ENCODE measurements at places on chromosomes 7 and 10.

- DNase-seq: no peak
Measured at GRCh38 chr7:105003872-105004510, 10.0 kb upstream of the KMT2E start.

DNA sequence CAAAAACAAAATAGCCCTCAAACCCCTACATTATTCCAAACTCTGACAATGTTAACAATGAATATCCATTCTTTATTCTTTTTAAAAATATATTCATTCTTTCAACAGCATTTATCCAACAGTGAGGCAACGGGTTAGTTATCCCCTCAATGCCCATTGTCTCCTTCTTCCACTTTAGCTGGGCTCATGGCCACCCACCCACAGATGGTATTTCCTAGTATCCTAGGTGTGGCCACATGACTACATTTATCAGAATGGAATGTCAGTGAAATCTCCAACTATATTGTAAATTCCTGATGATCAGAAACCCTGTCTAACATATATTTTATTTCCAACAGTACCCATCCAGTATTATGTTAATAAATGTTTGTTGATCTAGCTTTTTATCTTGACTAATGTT is 13.6 kb downstream of the HOXA1 start:
- DNase-seq: no peak

- DNase-seq: no peak
Measured at GRCh38 chr7:17298840-17299482, 509 bp downstream of the AHR start.

GRCh38 chr10:128534686-128535085 is 408.5 kb upstream of the MKI67 start:
- no peak for DNase-seq

DNA sequence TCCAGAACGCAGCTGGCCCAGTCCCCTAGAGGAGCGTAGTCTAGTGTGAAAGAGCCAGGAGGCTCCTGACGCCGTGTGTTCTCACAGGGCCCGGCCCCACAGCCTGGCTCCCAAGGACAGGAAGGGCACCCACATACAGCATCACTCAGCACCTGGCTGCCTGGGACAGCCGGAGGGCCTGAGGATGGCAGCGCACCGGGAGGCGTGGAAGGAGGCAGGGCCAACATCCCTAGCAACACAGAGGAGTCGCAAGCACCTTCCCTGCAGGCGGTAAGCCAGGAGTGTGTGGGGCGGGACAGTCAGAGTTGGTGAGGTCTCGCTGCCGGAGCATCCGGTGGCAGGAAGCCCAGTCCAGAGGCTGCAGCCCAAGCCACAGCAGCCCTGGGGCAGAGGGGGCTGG is 125.8 kb downstream of the MAD1L1 start:
- no peak for DNase-seq

GRCh38 chr7:154869436-154869835 is 133.5 kb downstream of the PAXIP1 start:
- no peak for DNase-seq

- no peak for DNase-seq
Measured at GRCh38 chr7:30366606-30367005, 82.2 kb downstream of the ZNRF2 start.

DNA sequence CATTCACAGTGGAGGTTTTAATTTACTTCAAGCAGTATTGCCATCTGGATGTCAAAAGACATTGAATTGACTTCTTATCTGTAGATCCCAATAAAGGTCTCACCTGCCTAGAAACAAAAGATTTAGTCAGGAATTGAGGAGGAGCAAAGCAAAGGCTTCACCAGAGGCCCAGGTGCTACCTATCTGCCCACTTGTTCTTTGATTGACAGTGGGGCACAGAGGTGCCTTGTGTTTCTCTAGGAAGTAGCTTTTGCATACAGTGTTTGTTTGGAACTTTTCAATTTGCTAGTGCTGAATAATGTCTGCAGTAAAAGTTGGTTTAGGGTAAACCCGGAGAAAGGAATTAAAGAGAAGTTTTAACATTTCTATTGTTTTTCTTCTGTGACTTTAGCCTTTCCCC is 40.4 kb downstream of the AUTS2 start:
- DNase-seq: no peak

DNA sequence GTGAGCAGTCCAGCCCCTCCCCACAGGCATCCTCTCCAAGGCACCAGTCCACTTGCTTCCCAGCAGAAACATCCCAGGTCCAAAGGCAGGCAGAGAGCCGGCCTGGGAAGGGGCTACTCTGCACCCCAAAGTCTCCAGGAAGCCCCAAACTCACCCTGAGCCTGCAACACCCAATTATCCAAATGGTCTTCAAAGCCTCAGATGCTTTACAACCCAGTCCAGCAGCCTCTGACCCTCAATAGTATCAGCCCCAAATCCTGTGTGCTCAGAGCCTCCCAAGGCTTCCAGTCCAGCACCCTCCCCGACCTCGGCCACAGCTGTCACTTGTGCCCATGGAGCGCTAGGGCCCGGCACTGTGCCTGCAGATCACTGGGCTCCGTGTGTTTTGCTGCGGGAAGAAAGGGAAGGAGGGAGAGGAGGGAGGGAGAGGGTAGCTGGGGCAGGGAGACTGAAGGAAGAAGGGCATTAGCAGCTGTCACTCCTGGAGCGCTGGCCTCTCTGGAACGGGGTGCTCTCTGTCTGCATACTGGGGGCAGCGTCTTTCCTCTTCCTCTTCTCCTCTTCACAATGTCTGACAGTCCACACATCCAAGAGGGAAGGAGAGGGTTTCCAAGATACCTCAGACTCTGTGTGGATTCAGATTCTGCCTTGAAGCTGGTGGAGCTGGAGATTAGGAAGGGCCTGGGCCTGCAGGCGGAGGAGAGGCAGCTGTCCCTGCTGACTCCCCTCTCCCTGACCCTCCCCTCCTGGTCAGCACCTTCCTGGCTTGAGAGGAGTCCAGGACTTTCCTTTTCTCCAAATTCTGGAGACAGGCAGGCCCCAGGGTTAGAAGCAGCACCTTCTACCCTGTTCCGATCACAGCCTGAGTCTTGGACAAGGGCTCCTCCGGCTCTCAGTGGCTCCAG is 13.2 kb downstream of the CALML5 start:
- no peak for DNase-seq

DNA sequence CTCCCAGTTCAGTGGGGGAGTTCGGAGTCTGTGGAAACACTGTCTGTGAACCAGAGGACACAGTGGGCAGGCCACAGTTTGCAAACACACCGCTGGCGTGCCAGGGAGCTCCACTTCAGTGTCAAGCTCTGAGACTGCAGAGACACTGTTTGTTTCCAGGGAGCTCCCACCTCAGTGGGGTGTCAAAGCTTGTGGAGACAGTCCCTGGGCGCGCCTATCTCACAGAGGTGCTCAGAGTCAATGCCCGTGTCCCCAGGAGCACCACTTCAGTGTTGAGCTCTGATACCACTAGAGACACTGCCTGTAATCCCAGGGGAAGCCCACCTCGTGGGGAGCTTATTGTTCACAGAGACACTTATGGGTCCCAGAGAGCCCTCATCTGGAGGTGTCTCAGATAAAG is 4.3 kb downstream of the MYO1G start:
- DNase-seq: no peak

DNA sequence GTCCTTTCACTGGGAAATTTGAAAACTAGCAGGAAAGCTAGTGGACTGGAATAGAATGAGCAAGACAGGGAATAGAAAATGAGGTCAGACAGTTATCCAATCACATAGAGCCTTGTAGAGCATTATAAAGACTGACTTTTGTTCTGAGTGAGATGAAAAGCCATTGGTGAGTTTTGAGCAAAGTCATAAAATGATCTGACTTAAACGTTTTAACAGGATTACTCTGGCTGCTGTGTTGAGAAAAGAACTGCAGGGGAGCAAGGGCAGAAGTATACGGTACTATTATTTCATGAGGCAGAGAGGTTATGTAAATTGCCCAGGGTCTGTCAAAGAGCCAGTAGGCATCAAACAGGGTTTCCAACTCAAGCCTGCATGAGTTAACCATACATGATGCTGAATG is 393.4 kb downstream of the TFEC start:
- no peak for DNase-seq

- no peak for DNase-seq
Measured at GRCh38 chr10:79306644-79307220, 40.5 kb upstream of the PPIF start.

DNA sequence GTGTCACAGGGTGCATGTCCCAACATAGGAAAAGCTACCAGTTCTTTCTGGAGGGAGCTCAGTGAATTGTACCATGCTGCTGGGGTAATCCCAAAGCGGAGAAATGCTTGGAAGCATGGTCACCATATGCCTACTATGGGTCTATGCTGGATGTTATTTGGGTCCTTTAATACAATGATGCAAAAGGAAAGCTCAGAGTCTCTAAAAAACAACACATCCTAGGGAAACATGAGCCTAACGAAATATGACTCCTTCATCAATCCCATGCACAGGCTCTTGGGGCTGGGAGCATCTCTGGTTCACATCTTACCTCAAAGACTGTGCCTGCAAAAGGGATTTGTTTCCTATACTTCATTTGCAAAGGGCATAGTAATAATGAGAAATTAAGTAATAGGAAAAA is 65.2 kb downstream of the CUBN start:
- no peak for DNase-seq

GRCh38 chr7:84629216-84629615 is 434.6 kb upstream of the SEMA3A start:
- no peak for DNase-seq

DNA sequence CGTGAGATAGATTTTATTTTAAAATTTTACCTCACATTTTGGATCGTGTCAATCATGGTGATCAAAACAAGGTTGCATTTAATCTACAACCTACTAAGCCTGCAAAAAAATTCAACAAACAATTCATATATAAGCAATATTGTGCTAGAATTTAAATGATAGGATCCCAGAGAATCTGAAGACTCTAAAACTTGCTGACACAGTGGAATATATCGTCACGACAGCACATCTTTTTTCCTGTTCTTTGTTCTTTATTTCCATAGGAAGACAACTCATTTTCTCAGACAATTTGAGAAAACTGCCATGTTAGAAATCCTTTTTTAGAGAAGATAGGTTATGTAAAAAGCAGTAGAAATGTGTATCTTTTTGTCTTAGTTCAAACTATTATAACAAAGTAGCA is 820.2 kb upstream of the CELF2 start:
- DNase-seq: no peak

- DNase-seq: no peak
Measured at GRCh38 chr7:94173436-94173835, 169.3 kb upstream of the BET1 start.

DNA sequence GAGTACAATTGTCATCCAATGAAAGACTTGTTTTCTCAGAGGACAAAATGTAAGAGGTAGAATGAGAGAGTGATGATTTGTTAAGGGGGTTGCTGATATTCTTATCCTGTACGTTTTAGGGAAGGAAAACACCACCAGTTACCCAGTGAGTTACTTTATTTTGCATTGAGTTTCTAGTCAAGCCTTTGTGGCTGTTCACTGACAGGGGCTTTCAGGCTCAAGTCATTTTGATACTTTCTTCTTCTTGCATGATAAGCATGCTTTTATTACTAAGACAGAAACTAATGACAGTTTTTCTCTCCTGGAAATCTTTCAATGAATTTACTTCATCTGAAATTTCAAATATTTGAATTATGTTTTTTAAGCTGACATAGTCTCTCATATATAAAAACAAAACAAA is 710.2 kb upstream of the POM121L12 start:
- no peak for DNase-seq

DNA sequence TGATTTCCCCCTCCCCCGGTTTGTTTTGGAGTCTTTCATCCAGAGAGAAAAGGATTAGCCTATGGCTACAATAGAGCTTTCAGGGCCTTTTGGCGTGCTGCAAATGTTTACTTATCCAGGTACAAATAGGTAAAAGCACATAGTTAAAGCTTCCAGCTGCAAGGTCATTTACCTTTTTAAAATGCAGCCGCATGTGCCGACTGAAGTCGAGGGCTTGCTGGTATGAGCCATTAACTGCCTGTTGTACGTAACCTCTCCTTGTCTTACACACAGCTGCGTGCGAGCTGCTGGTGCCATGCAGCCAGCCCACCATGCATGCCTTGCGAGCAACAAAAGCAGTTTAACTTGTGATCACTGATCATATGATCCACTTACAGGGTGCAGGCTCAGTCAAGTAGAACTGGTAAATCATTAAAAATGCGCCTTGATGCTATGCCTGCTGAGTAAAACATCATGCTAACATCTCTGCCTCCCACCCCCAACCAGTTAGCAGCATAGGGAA is 866.4 kb downstream of the LRMDA start:
- peak; percentile 42 for DNase-seq

DNA sequence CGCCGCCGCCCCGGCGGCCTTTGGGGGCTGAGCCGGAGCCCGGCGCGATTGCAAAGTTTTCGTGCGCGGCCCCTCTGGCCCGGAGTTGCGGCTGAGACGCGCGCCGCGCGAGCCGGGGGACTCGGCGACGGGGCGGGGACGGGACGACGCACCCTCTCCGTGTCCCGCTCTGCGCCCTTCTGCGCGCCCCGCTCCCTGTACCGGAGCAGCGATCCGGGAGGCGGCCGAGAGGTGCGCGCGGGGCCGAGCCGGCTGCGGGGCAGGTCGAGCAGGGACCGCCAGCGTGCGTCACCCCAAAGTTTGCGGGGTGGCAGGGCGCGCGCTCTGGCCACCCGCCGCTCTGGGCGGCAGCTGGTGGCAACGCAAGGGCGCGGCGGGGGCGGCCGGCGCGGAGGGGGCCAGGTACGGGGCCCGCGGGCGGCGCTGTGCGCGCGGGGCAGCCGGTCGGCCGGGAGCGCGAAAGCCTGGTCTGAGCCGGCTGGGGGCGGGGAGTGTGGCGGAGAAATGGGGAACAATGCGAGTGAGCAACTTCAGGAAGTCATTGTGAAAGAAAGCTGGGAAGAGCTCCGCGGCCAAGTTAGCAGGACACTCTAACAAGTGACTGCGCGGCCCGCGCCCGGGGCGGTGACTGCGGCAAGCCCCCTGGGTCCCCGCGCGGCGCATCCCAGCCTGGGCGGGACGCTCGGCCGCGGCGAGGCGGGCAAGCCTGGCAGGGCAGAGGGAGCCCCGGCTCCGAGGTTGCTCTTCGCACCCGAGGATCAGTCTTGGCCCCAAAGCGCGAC is at the start of gene IKZF1:
TSS of gene IKZF1 (plus strand) at position 588 of the 782 bp plus-strand sequence. CDS start 14,346 bp downstream, outside the sequence.
- DNase-seq: no peak

GRCh38 chr7:128162666-128163065 is 78.4 kb upstream of the LEP start:
- no peak for DNase-seq

- DNase-seq: no peak
Measured at GRCh38 chr10:61633665-61634064, 29.1 kb upstream of the CABCOCO1 start.

GRCh38 chr7:72152161-72153131 is 259.7 kb downstream of the CALN1 start:
- peak; percentile 62 for DNase-seq

DNA sequence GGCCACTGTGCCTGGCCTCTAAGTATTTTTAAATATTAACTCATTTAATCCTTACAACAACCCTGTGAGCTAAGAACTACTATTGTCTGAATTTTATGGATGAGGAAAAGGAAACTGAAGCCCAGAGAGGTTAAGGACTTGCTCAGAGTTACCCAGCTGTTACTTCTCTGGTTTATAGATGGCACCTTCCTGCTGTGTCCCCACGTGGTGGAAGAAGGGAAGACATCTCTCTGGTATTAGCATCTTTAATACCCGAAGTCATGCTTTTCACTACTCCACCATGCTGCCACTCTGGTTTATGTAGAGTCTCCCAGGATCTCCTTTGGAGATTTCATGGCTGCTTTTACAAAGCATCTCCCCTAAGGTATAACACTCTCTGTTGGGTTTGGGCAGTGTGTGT is 105.5 kb upstream of the MKLN1 start:
- peak; percentile 34 for DNase-seq
